KG1 (cell line): ENCODE measurements at places on chromosomes 13 and 19.

DNA sequence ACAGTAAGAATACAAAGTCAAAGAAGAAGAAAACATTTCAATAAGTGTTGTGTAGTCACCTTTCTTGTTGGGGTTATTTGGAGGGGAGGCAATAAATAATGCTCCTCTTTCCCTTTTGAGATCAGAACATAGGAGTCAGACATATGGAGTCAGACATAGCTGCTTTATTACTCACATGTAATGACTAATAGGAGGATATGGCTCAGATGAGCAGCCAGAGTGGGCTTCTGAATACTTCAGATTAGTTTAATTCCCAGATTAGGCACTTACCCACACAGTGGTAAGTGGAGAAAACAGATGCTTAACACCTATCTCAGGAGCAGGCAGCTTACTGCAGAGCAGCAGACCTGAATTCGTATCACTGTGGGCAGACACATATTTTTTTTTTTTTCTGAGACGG lies 31.7 kb upstream of the C1QTNF9B start:
- no peak for DNase-seq

- DNase-seq = no peak
These were observed 10.9 kb downstream of the C3 start for GRCh38 chr19:6709549-6709948.

- no peak for DNase-seq
These were observed 201.4 kb downstream of the DIAPH3 start for GRCh38 chr13:59962343-59962742.

DNA sequence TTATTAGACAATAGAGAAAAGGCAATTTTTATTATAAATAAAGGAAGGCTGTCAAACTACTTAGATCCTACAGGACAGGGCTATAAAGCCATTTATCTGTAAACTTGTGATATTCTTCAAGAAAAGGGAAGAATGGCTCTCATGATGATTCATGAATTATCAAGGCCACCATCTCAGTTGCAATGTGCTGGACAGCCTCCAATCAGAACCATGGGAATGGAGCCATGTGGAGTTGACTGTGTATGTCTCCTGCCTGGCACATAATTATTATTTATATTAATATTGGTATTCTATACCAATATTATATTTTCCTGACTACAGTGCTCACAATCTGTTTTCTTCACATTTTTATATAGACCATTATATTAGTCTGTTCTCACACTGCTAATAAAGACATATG lies 560.5 kb upstream of the MIR17HG start:
- DNase-seq = no peak

GRCh38 chr13:48224701-48225100 lies 8.3 kb upstream of the ITM2B start:
- no peak for DNase-seq
